ENCODE measurements at places on chromosomes 4 and X. TPM values are rescaled to one million over a fixed set of nuclear protein-coding genes. Genes with fewer than 3 reads are reported as not detected.

The SLC6A14 gene
- 0.05 TPM for total RNA-seq

GRCh38 chr4:74546057-74546456, 101.1 kb downstream of the AREG start:
- no peaks in the 10 kb centered on the region for H3K36me3 ChIP-seq
- H3K4me1 ChIP-seq = no peaks in the 10 kb centered on the region
- DNase-seq = no peak
- H3K4me3 ChIP-seq = no peak overlapping the region

DNA sequence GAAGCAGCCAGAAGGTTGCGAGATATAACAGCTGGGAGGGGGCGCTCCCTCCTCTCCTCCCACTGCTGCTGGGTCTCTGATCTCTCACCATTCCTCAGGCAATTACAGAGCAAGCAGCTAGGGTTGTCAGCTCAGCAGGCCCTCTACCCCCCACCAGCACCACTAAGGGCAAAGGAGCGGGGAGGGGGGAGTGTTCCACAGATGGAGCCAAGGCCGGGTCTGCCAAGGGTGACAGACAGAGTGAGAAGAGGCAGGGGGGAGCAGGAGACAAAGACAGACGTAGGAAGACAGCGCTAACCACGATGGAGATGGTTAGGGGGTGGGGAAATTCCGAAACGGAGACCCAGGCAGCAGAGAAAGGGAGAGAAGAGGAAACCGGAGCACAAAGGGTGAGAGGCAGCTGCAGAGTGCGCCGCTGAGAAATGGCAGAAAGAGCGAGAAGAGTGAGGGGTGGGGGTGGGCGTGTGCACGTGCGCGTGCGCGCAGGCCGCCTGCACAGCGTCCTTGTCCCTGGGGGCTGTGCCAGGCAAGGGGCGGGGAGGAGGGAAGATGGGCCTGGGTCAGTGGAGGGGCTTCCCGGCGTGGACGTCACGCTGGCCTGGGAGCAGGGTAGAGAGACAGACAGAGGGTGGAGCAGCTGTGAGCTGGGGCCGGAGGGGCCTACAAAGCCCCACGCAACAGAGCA, 6.9 kb downstream of the L1CAM start:
- no peaks in the 10 kb centered on the region for H3K4me1 ChIP-seq
- no peak for DNase-seq
- no peaks in the 10 kb centered on the region for H3K27me3 ChIP-seq
- H3K27ac ChIP-seq = no peak overlapping the region

The WWC2 gene
- total RNA-seq = 0.19 TPM

DNA sequence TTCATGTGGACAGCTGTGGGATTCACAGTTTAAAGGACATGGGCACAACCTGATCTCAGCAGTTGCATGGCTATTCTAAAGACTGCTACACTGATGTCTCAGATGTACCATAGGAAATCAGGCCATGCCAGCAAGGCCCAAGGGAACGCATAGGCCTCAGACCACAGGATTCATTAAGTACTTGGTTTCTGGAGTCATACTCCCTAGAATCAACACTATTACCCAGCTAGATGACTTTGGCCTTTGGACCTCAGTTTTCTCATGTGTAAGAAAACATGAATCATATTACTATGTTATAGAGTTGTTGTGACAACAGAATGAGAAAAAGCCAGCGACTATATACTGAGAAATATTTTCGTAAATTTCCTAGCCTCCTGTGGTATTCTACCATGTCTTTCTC, 67.9 kb downstream of the NHS start:
- H3K4me1 ChIP-seq = no peaks in the 10 kb centered on the region
- no peak overlapping the region for H3K4me3 ChIP-seq
- no peaks in the 10 kb centered on the region for H3K36me3 ChIP-seq
- DNase-seq = no peak

DNA sequence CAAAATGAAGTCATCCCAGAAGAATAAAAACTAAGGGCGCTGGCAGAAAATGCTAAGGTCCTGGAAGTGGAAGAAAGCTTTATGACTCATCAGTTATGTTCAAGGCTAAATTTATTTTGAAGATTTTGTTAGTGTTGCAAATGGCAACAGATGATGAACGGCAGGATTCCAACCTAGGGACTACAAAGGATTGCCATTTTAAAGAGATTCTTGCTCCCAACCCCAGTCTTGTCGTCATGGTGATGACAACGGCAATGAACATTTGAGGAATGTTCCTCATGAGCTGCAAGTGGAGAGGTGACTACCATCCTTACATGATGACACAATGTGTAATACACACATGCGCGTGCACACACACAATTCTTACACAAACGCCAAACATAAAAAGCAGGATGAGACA, 54.4 kb upstream of the FTHL17 start:
- no peaks in the 10 kb centered on the region for H3K27me3 ChIP-seq
- no peak for DNase-seq
- H3K4me3 ChIP-seq = no peak overlapping the region

The CLNK gene
- 2.5 TPM for total RNA-seq

DNA sequence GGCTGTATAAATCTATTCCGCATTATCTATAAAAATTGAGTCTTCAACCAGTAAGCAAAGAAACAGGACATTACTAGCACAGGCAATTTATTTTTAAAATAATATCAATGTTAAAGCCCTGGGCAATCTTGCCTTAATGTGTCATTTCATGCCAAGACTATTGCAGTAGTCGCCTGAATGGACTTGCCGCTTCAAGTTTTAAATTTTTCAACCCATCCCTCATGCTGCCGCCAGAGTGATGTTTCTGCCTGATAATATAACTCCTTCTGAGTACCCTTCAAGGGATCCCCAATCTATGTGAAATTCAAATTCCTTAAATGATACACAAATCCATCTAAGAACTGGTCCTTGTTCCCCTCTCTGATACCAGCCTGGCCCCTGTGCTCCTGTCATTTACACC, 66.9 kb downstream of the PRSS12 start:
- DNase-seq = no peak
- no peak overlapping the region for H3K4me3 ChIP-seq
- no peak overlapping the region for H3K27ac ChIP-seq
- peaks cover 9% of the 10 kb centered on the region for H3K4me1 ChIP-seq
- no peaks in the 10 kb centered on the region for H3K27me3 ChIP-seq
- H3K36me3 ChIP-seq = no peaks in the 10 kb centered on the region

DNA sequence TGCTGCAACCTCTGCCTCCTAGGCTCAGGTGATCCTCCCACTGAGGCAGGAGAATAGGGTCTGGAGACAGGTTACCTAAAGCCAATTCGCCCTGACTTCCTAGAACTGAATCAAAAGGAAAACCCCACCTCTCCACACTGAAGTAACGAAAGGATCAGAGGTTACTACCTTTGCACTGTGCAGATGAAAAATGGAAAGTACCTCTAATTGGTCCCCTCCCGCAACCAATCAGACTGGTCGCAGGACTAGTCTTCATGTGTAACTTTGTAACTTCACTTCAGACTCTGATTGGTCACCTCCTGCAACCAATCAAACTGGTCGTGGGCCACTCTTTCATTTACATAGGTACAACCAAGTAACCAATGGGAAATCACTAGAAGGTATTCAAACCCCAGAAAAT, 61.1 kb downstream of the ATXN3L start:
- no peaks in the 10 kb centered on the region for H3K27me3 ChIP-seq
- peak; percentile 51 for DNase-seq
- H3K4me1 ChIP-seq = peaks cover 58% of the 10 kb centered on the region
- H3K4me3 ChIP-seq = no peak overlapping the region
- no peaks in the 10 kb centered on the region for H3K36me3 ChIP-seq
- H3K27ac ChIP-seq = peak overlapping the region; percentile 92

GRCh38 chr4:140092094-140092851, 61.7 kb downstream of the MAML3 start:
- H3K27me3 ChIP-seq = no peaks in the 10 kb centered on the region
- DNase-seq = no peak
- H3K4me1 ChIP-seq = no peaks in the 10 kb centered on the region
- no peaks in the 10 kb centered on the region for H3K36me3 ChIP-seq
- no peak overlapping the region for H3K27ac ChIP-seq

DNA sequence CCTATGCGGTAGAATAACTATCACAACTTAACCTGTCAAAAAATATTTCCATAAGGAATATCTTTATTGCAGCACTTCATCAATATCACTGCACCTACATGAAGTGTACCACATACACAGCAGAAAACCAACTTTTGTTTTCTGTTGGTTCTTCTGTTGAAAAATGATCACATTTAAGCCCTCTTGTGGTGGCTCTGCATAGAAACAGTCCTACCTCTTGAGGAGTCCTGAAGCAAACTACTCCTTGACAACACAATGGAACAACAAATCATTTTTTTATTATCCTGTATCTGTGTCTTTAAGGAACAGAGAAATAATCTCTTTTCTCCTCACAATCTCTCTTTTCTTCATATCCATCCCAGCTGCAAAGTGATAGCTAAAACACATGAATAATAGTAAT, 39.8 kb upstream of the ATOH1 start:
- no peaks in the 10 kb centered on the region for H3K4me1 ChIP-seq
- no peaks in the 10 kb centered on the region for H3K27me3 ChIP-seq
- H3K36me3 ChIP-seq = no peaks in the 10 kb centered on the region
- H3K27ac ChIP-seq = no peak overlapping the region
- H3K4me3 ChIP-seq = no peak overlapping the region

GRCh38 chr4:53863158-53863557, 201.2 kb downstream of the CHIC2 start:
- no peaks in the 10 kb centered on the region for H3K4me1 ChIP-seq
- no peaks in the 10 kb centered on the region for H3K27me3 ChIP-seq
- H3K36me3 ChIP-seq = no peaks in the 10 kb centered on the region
- no peak for DNase-seq

The UCHL1 gene
- total RNA-seq = 102 TPM

GRCh38 chr4:80413086-80413485, 77.6 kb downstream of the CFAP299 start:
- DNase-seq = no peak
- H3K4me1 ChIP-seq = no peaks in the 10 kb centered on the region
- H3K27me3 ChIP-seq = no peaks in the 10 kb centered on the region
- H3K36me3 ChIP-seq = no peaks in the 10 kb centered on the region

The SMIM43 gene
- not detected for total RNA-seq

DNA sequence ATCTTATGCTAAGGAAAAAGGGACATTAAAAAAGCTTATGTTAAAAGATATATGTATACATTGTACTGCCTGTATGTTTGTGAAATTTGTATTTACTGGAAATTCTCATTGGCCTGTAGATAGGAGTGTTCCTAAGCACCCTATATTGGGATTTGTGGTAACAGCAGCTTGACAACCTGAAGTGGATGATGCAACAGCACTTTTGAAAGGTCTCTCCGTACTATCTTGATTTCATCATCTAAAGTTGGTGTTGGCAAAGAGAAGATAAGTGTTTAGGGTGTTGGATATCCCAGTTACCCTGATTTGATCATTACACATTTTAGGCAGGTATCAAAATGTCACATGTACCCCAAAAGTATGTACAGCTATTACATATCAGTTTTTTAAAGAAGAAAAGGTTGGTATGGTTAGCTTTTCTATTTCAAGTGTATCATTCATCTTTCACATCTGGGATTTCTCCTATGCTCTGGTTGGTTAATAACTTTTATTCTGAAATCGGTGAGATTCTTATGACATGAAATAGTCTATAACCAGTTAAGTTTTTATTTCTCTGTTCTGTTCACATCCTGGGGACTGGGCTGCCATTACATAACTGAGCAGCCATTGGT, 10.3 kb downstream of the HADH start:
- H3K4me3 ChIP-seq = no peak overlapping the region
- peaks cover 6% of the 10 kb centered on the region for H3K4me1 ChIP-seq
- H3K27ac ChIP-seq = no peak overlapping the region

The NPY1R gene
- total RNA-seq = not detected

The ADAD1 gene
- total RNA-seq = not detected

GRCh38 chrX:63526863-63527262, 175.7 kb upstream of the SPIN4 start:
- DNase-seq = no peak
- H3K27ac ChIP-seq = no peak overlapping the region
- H3K36me3 ChIP-seq = no peaks in the 10 kb centered on the region
- no peak overlapping the region for H3K4me3 ChIP-seq
- no peaks in the 10 kb centered on the region for H3K27me3 ChIP-seq

Data from GM12878 (cell line).